Retinal pigment epithelial cell (primary cell): ENCODE measurements at places on chromosomes 2 and 18.

DNA sequence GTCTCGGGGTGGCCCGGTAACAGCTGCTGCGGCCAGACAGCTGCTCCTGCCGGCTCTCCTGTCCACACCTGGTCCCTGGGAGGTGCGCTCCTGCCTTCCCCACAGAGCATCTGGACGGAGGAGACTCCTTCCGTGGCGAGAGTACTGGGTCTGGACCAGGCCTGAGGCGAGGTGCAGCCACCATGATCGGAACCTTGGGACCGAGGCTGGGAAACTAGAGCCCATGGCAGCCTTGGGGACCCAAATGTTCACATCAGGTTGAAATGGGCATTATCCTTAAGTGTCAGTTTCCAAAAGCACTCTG lies 628 bp downstream of the GIGYF2 start:
- no peak for DNase-seq

GRCh38 chr2:163752267-163752666 lies 16.5 kb upstream of the FIGN start:
- no peak for DNase-seq

- DNase-seq = no peak
These were observed 68.1 kb upstream of the LYPD6B start for GRCh38 chr2:148970385-148970784.

DNA sequence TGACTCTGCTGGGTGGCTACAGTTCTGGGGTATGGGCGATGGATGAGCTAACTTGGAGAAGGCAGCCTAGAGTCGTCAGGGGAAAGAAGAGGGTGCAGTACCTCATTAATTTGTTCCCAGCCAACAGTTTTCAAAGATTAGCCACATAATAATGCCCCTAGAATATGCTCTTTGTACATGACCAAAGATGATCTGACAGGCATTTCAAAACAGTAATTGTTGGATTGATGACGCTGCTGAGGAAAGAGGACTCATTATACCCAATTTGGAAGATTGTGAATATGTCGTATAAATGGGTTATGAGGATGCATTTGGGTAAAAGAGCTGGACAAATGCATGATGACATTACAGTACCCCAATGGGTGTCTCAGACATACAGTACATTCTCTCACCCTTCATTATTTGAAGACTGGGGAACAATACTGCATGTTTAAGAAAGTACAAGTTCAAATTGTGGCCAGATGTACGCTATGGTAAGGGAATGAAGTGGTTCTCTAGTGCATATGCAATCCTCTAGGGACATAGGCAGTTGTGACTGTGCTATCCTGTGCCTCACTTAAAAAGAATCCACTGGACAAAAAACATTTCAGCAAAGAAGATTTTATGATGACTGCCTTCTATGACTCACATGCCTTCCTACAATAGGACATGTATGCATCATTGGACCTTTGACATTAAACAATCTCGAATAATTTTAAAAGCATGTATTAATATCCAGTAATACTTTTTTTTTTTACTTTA lies 233.2 kb downstream of the CNTNAP5 start:
- DNase-seq = no peak

DNA sequence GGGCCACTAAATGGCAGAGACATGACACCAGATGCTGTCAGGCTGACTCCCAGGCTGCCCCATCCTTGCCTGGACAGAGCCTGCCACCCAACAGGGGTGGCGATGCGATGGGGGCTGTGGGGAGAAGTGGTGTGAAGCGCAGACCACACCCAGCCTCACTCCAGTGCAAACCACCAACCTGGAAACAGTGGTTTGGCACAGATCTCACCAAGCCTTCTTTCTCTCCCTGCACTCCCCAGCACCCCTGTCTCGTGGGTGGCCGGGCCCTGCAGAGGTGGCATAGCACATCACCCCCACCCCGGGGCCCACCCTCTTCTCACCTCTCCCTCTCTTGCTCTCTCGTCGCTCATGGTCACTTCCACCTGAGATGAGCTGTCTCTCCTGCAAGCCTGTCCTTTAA lies 32.6 kb downstream of the CIB4 start:
- DNase-seq = no peak

DNA sequence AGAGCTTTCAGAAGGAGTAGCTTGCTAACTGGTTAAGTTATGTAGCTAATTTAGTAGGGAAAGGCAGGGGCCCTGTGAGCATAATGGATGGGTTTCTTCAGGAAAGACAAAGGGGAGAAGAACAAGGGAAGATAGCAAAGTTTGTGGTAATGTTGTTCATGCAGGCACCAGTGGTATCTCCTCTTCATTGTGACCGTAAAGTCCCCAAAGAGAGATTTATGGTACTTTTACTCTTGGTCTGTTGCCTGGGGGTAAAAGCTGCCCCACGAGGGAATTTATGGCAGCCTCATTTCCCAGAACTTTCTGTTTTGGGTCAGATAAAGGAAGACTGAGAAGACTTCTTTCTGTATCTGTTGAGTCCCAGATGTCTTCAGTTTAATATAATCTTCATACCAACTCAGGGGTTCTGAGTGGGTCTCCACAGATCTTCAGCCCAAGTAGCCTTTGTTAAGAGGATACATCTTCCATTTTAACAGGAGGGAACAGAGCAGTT lies 27.5 kb downstream of the MALT1 start:
- no peak for DNase-seq

DNA sequence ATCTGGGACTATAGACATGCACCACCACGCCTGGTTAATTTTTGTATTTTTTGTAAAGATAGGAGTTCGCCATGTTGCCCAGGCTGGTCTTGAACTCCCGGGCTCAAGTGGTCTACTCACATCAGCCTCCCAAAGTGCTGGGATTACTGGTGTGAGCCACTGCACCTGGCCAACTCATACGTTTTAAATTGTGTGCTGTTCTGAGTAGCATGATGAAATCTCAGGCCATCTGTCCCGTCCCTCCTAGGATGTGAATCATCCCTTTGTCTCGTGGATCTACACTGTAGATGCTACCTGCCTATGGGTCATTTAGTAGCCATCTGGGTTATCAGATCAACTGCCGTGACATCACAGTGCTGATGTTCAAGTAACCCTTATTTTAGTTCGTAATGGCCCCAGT lies 38.5 kb upstream of the RMP24 start:
- no peak for DNase-seq

DNA sequence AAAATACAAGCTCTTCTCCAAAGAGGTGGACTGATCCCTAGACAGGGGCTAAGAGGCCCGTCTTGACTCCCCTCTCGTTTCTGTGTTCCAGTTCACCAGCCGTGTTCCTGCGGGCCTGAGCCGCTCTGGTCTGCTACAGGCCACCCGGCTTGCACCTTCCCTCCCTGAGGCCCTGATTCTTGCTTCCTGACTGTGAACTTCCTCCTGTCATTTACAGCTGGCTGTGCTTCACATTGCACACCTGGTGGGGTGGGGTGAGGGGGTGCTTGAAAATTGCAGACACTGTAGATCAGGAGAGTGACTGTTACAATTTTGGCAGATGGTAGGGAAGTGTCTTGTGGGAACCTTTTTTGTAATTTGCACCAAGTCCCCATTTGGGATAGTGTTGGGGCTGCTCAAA lies 64.4 kb downstream of the TSN start:
- no peak for DNase-seq

GRCh38 chr2:223269386-223269785 lies 217.4 kb downstream of the KCNE4 start:
- DNase-seq = no peak

DNA sequence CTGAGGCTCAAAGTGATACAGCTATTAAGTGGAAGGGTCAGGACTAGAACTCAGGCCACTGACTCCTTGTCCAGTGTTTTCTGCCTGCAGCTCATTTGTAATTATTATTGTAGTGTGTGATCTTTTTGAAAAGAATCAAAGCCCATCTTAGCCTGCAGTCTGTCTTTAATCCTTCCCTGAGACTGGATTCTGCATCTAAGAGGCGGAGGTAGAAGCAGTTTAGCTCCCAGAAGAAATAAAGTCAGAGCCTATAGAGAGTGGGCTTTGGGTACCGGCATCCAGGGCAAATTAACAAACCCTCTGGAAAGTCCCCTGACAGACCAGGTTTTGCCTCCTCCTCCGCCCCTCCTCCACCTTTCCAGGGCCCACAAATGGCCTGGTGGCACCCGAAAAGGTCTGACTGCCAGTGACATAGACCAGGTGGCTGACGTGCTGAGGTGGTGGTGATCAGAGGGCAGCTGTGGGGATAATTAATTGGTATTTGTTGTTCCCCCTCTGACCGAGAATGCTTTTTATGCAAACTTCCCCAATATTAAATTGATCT lies 2.2 kb upstream of the RAX start:
- no peak for DNase-seq

DNA sequence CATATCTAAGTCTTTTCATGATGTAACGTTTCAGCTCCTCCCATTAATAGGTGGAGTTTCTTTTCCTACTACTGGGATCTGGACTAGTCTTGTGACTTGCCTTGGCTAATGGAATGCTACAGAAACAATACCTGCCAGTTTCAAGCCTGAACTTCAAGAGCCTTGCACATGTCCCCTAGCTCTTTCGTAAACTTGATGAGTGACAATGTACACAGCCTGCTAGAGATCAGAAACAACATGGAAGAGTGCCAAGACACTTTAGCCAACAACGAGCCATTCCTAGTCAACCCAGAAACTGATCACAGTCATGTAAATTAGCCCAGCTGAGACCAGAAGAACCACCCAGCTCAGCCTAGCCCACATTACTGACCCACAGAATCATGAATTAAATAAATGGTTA lies 24.8 kb upstream of the STK39 start:
- DNase-seq = no peak

DNA sequence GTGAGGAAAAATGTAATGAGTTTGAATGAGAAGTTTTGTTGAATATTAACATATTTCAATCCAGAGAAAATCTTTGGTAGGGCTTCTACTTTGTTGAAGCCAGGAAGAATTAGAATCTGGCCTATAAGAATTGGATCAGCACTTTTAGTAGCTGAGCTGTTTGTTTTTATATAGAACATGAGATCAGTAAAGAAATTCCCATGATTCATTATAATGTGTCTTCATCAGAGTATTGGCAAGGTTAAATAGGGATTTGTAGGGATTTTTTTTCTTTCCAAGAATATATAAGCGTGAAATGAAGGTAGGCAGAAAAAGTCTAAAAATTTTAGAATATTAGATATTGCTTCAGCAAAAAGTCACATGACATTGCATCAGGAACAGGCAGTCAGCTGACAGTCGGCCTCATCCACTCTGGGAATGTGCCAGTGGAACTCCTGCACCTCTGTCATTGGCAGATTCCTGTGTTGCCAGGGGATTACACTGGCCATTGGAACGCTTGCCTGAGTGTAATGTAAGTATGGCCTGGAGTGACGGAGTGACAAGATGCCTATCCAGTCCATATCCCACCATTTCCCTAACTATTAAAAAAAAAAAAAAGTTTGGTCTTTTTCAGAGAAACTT lies 60.6 kb downstream of the SERTAD2 start:
- peak; percentile 82 for DNase-seq

- DNase-seq = no peak
These were observed 47.5 kb downstream of the FRZB start for GRCh38 chr2:182818925-182819324.

- no peak for DNase-seq
These were observed 128.3 kb upstream of the FSIP2 start for GRCh38 chr2:185610301-185610700.

- no peak for DNase-seq
These were observed 133.0 kb upstream of the TLK1 start for GRCh38 chr2:171293661-171294060.

GRCh38 chr2:163665051-163665450 lies 70.8 kb downstream of the FIGN start:
- no peak for DNase-seq

- DNase-seq = no peak
These were observed 10.0 kb downstream of the IL1R2 start for GRCh38 chr2:102001767-102002142.

DNA sequence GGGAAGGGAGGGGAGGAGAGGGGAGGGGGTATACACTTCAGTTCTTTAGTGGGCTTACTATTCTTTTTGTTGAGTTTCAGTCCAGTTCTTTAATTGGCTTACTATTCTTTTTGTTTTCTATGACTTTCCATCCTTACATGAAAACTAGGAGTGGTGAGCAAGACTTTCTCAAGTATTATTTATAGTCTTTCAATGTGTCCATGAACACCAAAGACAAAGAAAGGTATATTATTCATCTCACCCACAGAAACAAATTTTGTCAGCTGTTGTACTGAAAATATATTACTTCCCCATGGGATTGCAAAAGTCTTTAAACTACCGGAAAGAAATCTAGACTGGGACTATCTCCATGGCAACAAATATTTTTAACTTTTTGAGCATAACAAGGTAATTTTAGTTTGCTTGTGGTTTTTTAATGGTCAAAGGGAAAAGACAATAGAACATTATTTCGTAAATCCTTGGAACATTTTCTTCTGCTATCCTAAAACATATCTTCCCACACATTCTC lies 17.6 kb downstream of the ADAM17 start:
- no peak for DNase-seq

- no peak for DNase-seq
These were observed 88.1 kb downstream of the MRPS9 start for GRCh38 chr2:105125920-105126319.

GRCh38 chr18:7064346-7064745 lies 53.3 kb downstream of the LAMA1 start:
- DNase-seq = no peak

DNA sequence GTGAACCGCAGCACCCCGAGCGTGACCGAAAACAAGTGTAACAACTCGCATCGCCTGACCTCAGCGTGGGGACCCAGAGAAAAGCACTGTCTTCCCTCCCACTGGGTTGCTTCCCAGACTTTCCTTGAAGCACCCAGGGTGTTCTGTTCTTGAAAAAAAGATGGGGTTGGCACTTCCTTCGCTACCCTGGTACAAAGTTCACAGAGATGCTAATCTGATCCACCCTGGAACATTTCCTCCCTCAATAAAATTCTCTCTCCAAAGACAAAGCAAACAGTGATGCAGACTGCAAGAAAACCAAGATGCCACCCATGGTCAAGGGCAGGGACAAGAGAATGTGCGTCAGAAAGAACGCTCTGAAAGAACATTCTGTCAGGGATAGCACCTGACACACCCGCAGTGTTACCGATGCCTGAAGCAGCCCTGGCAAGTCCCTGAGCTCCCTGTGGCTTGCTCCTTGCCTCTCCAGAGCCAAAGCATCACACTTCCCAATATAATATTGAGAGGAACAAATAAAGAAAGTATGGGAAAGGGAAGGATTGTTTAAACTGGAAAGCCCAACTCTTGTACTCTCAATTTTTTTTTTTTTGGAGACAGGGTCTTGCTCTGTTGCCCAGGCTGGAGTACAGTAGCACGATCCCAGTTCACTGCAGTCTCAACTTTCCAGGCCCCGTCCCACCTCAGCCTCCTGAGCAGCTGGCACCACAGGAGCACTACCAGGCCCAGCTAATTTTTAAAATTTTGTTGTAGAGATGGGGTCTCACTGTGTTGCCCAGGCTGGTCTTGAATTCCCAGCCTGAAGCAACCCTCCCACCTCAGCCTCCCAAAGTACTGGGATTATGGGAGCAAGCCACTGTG lies 70.7 kb downstream of the TBC1D8 start:
- no peak for DNase-seq

DNA sequence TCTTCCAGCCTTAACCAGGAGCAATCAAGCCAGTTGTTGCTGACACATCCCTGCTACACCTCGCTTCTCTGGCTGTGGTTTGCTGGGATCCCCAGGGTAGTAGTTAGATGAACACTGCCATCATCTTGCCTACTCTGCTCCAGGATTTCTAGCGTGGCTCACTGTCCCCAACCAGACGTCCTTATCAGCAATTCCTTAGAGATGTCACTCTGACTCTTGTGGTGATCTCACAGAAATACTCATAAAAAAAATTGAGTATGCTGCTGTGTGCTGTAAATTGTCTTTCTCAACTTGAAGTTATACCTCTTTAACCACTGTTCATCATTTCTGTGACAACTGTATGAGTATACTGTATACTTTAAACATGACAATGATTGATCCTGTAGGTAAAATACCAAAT lies 63.2 kb downstream of the PLCL1 start:
- DNase-seq = no peak
